Metanephros (tissue), 2 donors: ENCODE measurements at places on chromosomes 1 and 21. TPM values are rescaled to one million over a fixed set of nuclear protein-coding genes. Genes with fewer than 3 reads are reported as not detected.

Gene RHEX
- total RNA-seq = 1.1 TPM

Gene SPAG17
- total RNA-seq = 6.3 TPM

Gene GJB3
- total RNA-seq = 0.35 TPM

Gene PLA2G2D
- total RNA-seq = not detected
